Epithelial cell of proximal tubule (primary cell): ENCODE measurements at places on chromosomes 13 and 19. TPM values are rescaled to one million over a fixed set of nuclear protein-coding genes. Genes with fewer than 3 reads are reported as not detected.

DNA sequence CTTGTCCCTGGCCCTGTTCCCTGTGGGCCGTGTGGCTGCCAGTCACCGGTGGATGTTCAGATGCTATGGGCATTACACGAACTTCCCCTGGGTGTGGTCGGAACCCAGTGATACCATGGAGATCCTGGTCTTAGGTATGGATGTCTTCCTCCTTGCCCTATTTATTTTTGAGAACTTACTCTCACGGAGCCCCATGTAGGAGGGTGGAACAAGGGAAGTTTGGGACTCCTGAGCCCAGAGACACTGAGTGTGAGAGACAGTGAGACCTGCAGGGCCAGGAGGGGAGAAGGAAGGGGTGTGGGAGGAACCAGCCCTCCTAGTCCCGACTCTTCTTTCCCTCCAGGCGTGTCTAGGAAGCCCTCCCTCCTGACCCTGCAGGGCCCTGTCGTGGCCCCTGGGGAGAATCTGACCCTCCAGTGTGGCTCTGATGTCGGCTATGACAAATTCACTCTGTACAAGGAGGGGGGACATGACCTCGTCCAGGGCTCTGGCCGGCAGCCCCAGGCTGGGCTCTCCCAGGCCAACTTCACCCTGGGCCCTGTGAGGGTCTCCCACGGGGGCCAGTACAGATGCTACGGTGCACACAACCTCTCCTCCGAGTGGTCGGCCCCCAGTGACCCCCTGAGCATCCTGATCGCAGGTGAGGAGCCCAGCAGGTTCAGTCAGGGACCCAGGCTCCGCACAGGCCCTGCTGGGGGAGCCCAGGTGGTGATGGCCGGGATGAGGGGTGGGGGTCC, 14.9 kb upstream of the KIR3DL3 start:
- no peak for DNase-seq

- DNase-seq: no peak
These were observed 211.3 kb downstream of the RBM26 start for GRCh38 chr13:79194727-79195126.

DNA sequence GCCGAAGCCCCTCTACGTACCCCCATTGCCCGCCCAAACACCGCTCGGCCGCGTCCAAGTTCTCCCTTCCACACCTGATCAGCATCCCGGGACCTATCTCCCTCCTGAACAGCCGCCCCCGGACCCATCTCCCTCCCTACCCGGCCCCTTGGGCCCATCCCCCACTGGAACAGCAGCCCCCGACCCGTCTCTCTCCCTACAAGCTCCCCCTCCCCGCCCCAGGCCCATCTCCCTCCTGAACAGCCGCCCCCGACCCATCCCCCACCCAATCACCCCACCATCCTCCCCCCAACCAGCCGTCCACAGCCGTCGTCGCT, 610 bp downstream of the ZSCAN1 start:
- DNase-seq: no peak

DNA sequence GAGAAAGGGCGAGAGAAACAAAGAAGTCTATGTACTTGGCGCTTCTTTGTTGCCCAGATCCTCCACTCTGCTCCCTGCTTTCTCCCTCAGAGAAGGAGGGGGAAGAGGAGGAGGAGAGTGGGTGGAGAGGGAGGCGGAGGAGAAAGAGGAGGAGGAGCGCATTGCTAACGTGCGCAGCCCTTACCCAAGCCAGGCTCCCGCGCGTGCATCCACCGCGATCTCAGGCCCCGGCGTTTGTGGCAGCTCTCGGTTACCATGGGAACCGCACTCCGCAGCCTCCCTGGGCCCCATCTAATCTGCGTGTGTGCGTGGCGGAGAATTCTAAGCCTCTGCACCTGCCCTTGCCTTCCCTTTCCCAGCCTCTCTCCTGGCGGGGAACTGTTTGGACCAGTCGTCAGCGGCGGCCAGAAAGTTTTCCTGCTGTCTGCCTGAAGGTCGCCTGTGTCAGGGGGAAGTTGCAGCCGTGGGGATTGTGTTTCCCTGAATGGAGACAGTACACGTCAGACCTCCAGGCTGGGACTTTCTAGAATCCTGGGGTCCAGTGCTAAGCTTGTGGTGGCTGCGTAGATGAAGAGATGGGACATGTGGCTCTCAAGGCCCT, at the start of gene ERICH6B:
Gene ERICH6B (minus strand): TSS at position 239 of the 601 bp plus-strand sequence. CDS start 18,734 bp downstream, outside the sequence.
- DNase-seq: no peak

DNA sequence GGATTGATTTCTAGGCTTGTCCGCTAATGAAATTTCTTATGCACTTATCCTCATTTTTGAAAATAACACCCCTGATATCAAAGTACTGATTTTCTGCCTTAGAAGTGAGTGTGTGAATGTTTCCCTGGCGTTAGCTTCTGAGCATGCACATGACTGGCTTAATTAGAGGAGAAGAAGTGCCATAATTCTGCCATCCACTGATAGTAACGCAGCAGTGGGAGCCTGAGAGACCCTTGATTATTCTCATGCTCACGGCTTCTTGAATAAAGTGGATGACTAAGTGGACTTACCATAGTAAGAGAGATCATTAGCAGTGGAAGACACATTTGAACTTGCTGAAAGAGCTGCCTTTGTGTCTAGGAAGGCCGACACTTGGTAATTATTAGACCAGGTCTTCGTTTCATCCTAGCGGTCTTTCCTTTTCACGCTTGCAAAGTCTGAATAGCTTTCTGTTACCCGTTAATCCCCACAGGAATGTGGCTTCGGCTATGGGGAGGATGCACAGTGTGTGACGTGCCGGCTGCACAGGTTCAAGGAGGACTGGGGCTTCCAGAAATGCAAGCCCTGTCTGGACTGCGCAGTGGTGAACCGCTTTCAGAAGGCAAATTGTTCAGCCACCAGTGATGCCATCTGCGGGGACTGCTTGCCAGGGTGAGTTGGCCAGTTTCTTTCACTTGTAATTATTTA, 45.3 kb downstream of the TNFRSF19 start:
- DNase-seq: peak; percentile 93

DNA sequence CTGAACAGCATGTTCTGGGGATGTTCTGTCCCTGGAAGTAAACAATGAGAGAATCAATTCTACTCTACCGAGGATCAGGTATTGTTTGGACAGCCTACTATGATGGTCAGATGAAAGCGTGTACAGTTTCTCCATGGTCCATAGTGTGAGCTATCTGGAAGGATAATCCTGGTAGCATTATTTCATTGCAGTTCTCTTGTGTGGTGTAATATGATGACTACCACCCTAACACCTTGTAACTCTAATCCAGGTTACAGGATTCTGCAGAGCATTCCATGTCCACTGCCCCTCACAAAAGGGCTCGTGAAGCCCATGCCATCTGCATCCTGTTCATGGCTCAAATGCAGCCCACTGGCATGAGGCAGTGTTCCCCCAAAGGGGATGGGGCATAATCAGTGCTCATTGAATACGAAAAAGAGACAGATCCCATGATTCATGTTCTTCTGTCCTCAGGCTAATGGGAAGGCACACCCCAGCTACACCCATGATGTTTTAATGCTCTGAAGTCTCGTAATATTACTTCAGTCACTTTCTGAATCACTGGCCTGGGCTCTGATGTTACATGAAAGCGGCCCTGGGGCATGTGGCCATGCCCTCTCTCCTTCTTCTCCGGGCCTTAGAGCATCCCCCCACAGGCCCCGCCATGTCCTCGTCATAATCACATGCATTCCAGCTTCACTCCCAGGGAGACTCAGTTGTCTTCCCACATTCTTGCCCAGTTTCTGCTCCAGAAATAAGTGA, 68.4 kb downstream of the HSPH1 start:
- no peak for DNase-seq

DNA sequence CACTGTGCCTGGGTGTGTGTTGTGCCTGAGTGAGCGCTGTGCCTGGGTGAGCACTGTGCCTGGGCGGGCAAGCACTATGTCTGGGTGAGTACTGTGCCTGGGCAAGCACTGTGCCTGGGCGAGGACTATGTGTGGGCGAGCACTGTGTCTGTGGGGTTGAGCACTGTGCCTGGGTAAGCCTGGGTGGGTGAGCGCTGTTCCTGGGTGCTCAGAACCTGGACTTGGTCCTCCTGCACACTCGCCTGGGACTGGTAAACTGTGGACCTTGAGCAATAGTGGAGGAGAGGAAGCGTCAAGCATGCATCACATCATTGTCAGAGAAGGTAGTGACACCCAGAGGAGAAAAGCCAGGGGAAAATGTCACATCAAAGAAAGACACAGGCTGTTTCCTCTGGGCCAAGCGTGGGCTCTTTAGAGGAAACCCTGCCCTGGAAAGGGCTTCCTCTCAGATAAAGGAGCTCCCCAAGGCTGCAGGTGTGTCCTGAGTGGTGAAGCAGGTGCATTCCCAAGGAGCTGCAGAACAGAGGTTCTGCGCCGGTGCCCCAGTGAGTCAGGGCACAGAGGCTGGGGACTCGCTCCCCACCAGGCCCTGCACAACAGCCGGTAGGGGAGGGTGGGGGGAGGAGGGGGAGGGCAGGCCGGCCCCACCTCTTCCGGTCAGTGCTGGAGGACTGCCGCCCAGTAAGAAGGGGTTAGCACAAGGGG, 141.2 kb downstream of the TEX29 start:
- DNase-seq: no peak

- DNase-seq: no peak
These were observed 5.3 kb upstream of the HCN2 start for GRCh38 chr19:584240-585001.

GRCh38 chr19:7924241-7924640, 1.7 kb downstream of the CTXN1 start:
- no peak for DNase-seq

DNA sequence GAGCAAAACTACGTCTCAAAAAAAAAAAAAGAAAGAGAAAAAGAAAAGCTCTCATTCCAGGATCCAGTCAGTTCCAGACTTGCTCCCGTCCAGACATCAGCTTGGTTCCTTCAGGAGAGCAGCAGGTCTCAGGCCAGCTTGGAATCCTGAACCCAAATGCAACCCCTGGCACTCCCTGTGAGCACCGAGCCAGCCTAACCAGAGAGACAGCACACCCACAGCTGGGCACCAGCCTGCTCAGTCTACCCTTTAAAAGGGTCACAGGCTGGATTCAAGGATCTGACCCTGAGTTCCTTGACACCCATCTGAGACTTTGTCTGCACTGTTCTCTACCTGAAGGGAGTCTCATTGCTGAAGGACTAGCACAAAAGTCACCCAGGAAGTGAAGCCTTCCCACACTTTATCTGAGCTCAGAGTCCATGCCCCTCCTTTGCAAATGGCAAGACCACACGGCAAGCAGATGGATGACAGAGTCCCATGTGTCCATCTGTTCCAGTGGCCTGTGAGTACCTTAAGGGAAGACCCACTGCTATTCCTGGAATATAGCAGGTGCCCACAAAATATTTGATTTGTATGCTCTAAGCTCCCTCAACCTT, 1.4 kb downstream of the PEPD start:
- DNase-seq: no peak

DNA sequence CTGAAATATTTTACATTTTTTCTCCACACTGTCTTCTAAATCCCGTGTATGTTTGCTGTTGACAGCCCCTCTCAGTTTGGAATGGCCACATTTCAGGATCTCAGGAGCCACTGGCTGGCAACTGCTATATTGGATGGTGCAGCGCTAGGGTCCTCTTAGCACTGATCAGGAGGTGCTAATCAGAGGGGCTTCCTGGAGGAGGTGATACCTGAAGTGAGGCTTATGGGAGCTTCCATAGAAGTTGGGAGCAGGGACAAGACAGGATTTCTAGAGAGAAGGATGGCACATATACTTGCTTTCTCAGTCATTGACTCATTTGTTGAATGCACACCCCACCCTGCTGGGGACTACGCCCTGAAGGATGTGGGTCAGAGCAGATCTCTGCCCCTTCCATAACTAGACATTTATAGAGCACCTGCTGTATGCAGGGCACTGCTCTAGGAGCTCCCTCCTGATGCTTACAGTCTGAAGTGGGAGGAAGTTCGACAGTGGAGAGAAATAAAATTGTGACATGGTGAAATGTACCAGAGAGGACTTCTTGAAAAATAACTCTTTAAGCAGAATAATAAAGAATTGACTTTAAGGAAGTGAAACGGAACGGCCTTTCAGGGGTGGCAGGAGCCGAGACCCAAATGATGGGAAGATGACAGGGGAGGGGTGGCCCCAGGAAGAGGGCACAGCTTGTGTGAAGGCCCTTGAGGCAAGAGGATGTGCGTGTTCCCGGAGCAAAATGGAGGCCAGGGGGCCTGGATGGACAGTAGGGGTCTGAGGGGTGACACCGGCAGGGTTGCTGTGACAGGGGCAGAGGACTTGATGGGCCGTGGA, 13.1 kb downstream of the AP2A1 start:
- DNase-seq: no peak

GRCh38 chr13:23392925-23393645, 40.4 kb downstream of the SACS start:
- no peak for DNase-seq

- no peak for DNase-seq
These were observed 42.1 kb downstream of the PCCA start for GRCh38 chr13:100130930-100131511.

DNA sequence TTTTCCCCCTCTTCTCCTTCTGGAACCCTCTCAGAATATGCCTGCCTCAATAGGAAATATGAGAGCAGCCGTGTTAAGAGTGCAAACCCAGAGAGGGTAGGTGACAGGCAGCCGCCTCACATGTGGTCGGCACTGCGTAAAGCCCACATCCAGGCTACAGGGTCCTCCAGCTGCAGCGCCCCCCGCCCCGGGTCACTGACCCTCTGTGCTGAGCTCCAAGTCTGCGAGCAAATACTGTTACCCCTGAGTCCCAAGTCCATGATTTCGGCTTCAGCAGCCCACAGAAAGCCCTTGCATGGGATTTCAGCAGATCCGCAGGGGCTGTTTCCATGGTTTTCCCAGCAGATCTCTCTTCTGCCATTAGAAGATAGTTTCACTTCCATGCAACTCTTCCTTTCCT, 186.9 kb upstream of the IRS2 start:
- DNase-seq: no peak

GRCh38 chr13:64627654-64628053, 2602.5 kb downstream of the PCDH9 start:
- DNase-seq: no peak

DNA sequence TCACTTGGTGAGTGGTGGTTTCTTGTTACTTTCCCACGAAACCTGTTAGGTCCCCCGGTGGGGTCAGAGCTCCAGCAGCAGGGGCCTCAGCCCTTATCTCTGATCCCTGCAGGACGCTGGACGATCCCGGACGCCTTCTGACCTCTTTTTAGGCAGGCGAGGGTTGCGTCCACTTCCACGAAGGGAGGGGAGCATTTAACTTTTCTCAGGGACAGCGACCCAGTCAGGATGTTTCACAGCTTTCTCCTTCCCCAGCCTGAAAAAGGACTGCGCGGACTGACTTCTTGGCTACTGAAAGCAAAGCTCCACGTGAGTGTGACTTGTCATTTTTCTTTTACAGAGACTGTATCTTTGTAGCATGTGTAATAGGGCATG, 692 bp downstream of the ZNF234 start:
- DNase-seq: no peak

DNA sequence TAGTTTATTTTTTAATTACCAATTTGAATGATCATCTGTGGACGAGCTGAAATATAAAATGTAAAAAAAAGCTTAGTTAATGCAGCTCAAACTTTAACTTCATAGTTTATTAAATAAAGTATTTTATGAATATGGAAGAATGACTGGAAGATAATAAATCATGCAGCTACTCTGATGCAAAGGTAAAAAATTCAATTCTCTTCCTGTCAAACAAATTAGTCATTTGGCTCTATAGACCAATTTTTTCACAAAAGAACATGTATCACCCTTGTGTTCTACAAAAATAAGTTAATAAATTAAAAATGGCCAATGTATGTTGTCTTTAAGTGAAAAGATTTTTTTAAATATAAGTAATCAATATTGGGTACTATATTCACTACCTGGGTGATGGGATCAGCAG, 26.2 kb downstream of the EXOSC8 start:
- DNase-seq: no peak

GRCh38 chr13:20847296-20847695, 55.2 kb downstream of the XPO4 start:
- DNase-seq: no peak

The KCNJ14 gene
- total RNA-seq: 0.06 and 0.07 TPM in 2 replicates

The IGFL1 gene
- total RNA-seq: not detected in 2 replicates

The KMT5C gene
- 5.1 and 18.5 TPM in 2 replicates for total RNA-seq
